Left renal pelvis (tissue), 4 donors: ENCODE measurements at places on chromosomes 13 and 19.

DNA sequence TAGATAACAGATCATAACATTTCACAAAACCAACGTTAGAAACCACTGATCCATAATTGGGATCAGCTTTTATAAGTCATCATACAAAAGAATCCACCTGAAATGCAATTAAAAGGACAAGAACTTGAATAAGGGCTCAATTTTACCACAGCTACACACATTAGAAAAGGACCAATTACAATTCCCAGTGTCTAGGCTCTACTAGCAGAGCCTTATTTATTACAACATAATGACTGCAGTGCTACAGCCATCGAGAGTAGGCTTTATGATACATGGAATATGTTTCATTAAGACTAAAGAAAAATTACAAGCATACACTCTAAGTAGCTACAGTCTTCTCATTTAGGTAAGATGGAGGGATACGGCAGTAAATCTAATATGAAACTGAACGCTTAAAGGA, 2.9 kb downstream of the RBM26 start:
- no peak for DNase-seq

GRCh38 chr19:45177817-45178261, at the start of gene TRAPPC6A:
Gene TRAPPC6A, minus strand, starts transcription at chr19:45178237. Its CDS starts 19 bp downstream, at chr19:45178218.
- no peak for DNase-seq

DNA sequence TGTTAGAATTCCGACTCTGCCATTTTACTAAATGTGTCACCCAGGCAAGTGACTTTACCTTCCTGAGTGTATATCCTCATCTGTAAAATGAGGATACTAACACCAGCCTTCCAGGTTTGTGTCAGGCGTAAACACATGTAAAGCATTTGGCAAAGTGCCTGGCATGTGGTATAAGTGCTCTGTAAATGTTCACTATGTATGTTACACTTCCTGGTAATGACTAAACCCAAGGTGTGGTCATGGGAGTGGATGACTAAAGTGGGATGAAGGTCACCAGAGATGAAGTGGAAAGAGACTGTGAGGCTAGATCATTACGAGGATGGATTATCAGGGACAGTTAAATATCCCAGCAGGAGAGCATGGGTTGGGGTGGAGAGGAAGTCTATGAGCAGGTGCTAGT, 25.6 kb downstream of the DEDD2 start:
- no peak for DNase-seq

DNA sequence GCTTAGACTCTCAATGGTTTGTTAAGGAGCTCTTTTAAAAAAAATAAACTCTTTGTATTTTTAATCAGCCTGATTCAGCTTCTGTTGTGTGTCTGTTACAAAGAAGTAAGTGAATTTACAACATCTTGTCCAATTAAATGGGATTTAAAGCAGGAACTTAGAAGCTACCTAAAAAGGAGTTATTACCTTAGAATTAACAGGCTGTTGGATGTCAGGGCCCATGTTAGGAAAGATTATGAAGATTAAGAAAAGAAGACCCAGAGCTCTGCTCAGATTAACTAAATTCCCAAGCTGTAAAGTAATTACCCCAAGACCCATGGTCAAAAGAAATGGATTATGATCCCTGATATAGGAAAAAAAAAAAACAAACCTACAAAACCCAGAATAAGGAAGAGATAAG, 44.1 kb upstream of the ZNF780A start:
- no peak for DNase-seq

DNA sequence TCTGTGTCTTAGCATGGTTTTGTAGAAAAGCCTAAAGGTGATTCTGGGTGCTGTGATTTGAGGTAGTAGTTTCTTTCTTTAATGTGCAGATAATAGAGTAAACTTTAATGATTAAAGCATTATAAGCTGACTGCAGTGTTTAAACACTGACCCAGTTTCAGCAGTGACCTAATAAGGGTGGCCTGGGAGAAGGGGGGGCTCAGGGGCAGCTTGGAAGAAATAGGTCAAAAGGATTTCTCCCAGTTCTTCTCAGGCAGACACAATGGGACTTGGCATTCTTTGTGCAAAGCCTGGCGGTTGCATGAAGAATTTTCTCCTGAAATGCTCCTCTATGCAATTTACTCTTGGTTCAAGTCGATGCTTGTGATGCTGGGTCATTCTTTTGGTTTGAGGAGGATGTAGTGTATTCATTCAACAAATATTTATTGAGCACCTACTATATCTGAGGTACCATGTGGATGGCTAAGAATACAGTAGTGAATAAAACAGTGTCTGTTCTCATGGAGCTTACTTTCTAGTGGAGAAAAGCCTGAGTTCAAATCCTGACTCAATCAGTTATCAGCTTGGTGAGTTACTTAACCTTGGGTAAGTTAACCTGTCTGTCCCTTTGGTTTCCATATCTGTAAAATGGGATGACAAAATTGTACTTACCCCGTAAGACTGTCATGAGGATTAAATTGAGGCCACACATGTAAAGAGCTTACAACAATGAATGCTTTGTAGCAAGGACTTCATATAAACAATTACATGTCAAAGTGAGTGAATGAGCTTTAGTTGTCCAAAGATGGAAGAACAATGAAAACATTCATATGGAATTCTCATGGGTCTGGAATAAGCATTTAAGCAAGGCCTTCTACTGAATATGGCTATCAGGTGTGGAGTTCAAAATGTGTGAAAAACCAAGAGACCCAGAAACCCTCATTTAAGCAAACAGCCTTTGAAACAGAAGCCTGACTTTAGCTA, 210.2 kb downstream of the KCNRG start:
- DNase-seq, result no peak

GRCh38 chr19:46714444-46715106, 2.3 kb downstream of the PRKD2 start:
- no peak for DNase-seq

DNA sequence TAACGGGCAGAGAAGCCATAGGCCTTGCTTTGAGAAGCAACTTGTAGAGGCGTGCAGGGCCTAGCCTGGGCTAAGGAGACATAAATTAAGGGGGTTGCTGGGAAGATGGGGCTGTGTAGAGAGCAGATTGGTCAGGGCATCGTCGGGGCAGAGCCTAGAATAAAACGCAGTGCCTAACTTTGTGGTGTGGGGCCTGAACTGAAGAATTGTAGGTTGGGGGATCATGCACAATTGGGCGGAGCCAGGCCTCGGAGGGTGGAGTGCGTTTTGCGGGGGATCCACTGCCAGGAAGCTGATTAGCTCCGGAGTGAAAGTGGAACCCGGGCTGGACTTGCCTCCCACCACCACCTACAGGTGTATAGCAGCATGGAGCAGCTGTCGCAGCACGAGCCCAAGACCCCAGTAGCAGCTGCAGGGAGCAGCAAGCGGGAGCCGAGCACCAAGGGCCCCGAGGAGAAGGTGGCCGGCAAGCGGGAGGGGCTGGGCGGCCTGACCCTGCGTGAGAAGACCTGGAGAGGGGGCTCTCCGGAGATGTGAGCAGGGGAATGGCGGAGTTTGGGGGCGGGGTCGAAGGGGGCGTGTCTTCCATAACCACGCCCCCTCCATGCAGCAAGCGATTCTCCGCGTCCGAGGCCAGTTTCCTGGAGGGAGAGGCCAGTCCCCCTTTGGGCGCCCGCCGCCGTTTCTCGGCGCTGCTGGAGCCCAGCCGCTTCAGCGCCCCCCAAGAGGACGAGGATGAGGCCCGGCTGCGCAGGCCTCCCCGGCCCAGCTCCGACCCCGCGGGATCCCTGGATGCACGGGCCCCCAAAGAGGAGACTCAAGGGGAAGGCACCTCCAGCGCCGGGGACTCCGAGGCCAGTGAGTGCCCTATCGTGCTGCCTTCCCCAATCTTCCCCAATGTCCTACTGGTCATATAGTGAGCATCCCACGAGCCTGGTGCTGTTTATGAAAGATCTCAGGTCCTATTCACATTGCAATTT, 13.8 kb downstream of the DNASE2 start:
- no peak for DNase-seq

DNA sequence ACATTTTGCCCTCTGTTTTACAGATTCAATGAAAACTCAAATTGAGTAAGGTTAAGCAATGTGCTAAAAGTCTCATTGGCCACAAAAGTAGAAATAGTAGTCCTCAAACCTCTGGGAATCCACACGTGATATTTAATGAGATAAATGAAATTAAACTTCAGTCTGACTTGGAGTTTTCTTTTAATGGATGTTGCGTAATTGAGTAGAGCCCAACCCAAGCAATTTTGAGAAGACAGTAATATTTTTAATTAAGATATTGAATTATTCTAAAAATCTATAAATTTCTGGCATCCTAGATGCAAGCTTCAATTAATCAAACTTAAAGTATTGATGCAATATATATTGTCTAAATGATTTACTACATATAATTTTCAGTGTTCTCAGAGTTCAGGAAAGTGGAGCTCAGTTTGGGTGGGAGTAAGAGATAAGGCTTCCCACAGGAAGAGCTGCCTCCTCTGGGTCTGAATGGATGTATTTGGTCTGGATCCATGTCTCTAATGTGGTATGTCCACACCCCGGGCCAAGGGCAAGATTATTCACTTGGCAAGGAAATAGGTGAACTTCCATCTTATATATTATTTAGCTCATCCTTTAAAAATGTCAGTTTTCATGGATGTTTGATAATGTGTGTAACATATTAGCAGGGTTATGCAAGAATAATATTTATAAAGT, 6.9 kb downstream of the MBNL2 start:
- no peak for DNase-seq

GRCh38 chr19:30159636-30160035, 212.5 kb upstream of the ZNF536 start:
- no peak for DNase-seq

DNA sequence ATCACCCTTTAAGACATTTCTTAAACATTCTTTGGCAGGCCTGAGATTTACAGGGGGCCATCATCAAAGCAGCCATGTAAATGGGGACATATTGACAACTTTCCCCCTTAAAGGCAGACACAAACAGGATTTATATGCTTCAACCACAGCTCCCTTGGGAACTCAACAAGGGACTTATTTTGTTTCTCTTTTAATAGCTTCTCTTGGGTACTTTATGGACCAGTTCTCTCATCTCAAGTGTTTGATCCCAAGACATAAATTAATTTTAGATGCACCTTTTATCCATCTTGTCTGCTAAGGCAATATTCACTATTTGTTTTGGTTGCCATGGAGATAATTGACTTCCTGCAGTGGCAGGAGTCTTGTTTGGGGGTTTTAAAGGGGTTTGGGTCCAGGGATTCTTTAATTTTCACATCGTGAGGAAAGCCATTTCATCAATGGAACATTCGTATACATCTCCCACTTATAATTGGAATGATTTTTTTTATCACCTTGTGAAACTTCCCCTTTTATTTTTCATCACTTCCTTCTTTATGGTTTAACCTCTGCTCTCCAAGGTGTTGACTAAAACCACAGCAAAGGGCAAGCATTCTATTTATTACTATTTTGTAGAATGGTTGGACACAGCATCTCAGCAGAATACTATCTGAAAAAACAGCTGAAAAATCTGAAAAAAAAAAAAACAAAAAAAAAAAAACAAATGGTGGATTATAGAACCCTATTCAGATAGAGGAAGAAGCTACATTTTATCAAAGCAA, 726.0 kb downstream of the DIAPH3 start:
- DNase-seq, result no peak

DNA sequence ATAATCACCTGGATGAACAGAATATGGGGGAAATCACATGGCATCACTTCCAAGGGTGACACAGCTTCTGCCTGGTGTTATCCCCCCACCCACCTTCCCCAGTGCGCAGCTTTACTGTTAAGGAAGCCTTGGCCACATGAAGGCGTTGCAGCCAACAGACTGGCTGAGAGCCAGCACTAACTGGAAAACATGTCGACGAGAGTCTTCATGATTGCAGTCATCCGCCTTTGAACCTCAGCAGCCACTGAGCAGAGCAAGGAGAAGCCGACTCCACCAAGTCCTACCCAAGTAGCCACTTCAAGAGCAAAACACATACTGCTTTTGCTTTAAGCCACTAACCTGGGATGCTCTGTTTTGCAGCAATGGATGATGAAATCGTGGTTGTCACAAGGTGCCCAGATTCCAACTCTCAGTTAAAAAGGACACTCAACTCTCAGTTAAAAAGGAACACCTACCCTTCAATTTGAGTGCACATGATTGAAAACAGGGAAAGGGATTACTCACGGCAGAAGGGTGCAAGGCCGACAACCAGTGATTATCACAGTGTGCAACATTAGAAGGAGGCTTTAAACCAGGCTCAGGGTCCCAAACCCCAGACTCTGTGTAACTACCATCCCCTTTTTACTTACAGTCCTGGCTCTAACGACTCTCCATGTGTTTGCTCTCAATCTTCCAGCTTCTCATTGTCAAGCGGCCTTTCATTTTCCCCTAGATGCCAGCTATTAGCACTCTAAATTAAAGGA, 149.1 kb downstream of the KLF12 start:
- DNase-seq, result no peak

- no peak for DNase-seq
Observed at GRCh38 chr19:45424191-45425058, 708 bp upstream of the ERCC1 start.

DNA sequence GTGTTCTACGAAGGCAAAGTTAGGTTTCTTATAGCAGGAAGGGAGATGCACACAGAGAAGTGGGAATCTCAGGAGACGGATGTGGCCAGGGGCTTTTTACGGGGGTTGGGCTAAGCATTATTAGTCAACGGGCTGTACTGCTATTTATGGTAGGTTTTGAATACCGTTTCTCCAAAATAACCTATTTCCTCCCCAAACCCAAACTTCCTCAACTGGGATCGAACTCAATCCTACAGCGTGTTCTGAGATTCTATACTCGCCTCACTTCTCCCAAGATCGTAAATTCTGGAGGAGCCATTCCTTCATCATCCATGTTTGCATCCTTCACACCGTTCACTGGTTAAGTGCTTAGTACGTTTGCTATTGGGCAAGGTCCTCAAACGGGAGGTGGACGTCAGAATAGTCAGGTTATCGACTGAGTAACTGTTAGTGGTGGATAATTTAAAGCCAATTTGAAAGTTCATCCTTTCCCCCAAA, 1.2 kb upstream of the TRIM13 start:
- no peak for DNase-seq

DNA sequence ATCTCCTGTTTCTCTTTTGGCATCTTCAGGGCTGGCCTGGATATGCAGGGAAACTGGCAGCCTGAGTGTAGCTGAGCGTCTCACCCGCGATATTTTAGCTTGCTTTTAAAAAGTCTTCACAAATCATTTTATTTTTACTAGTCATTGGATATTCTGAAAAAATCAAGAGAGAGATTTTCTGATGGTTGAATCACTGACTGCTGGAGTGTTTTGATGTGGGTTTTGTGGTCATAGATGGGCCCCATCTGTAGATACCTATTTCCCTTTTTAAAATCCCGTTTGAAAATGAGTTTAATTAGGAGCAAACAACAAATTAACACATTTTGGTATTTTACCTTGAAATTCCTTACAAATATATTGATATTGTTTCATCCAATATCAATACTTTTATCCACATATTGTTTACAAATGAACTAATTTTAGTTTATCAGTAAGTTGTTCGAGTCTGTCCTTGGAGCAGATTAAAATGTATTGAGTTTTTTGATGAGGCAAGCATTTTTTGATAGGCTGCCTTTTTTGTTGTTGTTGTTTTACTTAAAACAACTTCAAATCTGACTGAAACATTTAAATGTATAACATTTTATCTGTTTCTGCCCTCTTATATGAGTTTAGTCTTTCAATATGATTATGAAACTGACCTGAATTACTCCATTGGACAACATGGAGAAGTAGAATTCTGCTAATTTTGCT, 21.5 kb upstream of the OXGR1 start:
- DNase-seq, result no peak

- DNase-seq, result no peak
Observed at GRCh38 chr13:93227280-93227877, 772 bp downstream of the GPC6 start.
